NCI-H1417 (cell line): ENCODE measurements at places on chromosomes 4 and X.

- no peak for DNase-seq
Observed at GRCh38 chrX:6695717-6696116, 160.8 kb upstream of the VCX3A start.

DNA sequence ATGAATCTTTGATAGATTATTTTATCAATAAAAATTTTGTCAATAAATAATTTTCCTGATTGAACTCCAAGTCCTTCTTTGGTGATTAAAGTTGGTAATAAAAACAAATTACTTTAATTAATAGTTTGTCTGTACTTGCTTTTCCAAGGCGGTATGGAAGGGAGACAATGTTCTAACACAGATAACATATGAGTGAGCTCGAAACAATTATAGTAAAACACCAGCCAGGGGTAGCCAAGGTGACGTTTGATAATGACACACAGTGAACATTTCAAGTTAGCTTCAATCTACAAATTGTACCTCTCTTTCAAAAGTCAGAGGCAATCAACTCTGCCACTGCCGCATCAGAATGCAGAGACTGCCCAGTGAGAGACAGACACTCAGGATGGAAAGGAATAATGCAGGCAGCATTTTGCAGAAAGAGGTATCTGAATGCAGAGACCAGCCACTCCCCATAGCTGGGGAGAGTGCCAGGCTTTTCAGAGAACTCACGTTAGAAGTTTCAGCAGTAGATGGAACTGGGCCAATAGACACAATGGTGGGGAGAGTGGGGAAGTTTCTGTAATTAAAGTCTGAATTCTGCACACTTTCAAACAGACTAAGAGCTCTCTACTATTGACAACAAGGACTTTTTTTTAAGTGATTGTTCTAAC, 18.1 kb upstream of the ATOH1 start:
- DNase-seq = no peak

GRCh38 chr4:76308548-76308947, 2.0 kb downstream of the STBD1 start:
- peak; percentile 12 for DNase-seq

GRCh38 chr4:119233750-119234149, 21.2 kb downstream of the USP53 start:
- DNase-seq = no peak

GRCh38 chrX:13076176-13076961, 31.9 kb upstream of the FAM9C start:
- DNase-seq = no peak

DNA sequence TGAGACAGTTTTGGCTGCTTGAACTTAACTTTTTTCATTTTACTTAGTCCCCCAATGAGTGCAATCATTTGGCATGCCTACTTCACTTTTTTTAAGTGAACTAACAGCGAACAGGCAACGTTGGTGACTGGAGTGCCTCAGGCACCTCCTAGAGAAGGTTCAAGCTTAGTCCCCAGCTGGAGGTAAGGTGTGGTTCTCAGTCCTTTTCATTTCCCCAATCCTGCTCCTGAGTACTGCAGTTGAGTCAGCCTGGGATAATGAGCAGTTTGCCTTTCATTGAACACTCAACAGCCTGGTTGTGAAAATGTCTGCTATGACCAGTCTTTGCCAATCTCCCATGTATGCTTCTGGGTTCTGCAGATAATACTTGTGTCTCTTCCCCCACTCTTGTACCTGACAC, 109.5 kb downstream of the CDKL5 start:
- DNase-seq = no peak

DNA sequence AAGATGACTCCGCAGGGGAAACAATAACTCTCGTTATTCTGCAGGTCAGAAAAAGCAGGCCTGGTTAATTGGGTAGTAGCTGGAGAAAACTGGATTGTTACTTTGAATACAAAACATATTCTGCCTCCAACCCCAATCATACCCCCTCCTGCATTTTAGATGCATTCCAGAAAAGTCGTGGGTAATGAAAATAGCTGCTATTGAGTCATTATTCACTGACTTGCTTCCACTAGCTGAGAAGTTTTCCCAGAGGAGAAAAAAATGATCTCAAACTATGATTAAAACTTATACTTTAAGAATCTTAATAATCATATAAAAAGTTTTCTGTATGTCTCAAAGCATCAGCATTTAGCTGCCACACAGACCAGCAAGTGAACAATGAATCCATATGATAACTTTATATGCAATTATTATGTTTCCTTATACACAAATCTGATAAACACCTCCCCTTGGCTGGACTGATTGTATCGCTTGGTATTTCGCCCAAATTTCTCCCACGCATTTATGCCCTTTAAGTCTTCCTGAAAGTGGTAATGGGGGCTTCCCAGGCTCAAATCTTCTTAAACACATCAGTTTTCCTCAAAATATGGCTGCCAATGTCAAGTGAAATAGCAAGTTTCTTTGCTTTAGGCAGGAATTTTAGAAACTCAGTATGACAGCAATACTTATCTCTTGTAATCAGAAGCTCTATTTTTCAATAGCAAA, 181.0 kb downstream of the LDB2 start:
- DNase-seq = no peak

DNA sequence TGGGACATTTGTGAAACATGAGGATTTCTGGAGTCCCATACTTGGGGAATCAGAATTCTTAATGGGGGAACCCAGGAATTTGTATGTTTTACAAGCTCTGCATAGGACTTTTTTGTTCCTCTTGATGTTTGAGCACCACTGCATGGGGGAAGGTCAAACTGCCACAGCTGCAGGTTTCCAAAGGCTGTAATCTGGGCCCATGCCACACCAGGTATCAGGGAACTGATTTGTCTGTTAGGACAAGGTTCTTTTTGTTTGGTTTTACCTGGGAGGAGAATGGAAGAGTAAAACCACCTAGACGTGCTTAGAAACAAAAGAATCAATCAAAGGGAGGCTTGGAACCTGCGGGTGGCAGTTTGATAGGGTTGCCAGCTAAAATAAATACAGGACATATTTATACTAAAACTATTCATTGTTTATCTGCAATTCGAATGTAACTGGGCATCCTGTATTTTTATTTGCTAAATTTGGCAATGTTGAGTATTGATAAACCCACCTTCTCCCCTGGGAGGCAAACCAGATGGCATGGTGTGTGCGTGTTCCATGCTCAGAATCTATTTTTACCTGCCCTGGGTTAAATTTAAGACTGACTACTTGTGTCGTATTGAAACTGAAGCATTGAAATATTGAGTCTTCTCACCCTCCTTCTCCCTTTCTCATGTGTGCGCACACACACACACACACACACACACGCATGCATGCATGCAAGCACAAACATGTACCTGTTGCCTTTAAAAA, 63.7 kb downstream of the TMEM164 start:
- peak; percentile 63 for DNase-seq

GRCh38 chr4:70110917-70111316, 43.1 kb upstream of the PRR27 start:
- DNase-seq = no peak

DNA sequence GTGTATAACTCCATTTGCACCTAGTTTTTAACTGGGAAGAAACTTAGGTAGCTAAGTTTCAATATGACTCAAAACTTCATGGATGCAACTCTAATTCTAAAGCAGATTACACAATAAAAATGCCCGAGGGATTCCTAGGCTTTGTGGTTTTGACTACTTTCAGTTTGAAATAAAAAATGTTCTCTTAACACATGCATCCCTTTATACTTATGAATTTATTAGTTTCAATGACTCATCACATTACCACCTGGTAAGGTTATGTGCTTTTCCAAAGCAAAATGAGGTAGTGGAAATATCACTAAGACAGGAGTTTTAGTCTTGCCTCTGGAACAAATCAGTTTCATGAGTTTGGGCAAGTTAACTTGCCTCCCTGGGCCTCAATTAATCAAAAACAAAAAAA, 125.5 kb downstream of the OPHN1 start:
- no peak for DNase-seq
